ENCODE measurements at places on chromosomes 12 and 14.

GRCh38 chr12:105342464-105342863 is 12.0 kb downstream of the C12orf75 start:
- DNase-seq, result no peak

GRCh38 chr14:33943096-33943883 is 7.6 kb downstream of the EGLN3 start:
- DNase-seq, result peak; percentile 73

GRCh38 chr12:28222081-28222700 is 31.9 kb downstream of the CCDC91 start:
- DNase-seq, result no peak

GRCh38 chr14:50544911-50545310 is 12.5 kb upstream of the MAP4K5 start:
- DNase-seq, result no peak

DNA sequence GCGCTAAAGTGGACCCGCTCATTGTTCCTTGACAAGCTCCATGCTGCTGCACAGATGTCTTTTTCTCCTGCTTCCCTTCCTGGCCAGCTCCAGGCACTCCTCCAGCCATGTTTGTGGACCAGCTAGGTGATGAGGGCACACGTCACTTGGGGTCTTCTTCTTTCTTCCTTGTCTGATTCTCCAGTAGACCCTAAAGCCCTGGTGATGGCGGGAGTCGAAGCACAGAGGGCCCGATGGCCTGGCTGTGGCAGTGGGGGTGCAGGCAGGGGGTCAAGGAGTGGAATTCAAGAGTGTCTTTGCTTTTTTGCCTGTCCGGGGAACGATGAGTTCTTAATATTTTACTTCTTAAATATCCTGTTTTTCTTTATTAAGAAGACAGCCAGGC is 23.0 kb upstream of the AMN start:
- DNase-seq, result no peak

DNA sequence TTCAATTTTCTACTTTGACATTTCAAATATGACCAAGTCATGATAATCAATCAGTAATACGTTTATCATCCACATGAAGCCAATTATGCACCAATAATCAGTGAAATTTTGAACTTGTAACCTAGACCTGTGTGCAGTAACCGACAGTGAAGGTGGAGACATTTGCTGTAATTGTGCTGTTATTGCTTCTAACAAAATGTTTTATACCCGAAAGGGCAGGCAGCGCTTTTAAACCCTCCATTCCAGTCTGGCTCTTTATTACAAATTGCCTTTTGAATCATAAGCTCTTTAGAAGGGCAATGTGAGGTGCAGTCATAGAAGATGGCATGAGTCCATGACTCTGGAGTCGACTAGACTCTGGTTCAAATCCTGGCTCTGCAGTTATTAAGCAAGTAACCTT is 135.7 kb downstream of the GXYLT1 start:
- DNase-seq, result no peak

DNA sequence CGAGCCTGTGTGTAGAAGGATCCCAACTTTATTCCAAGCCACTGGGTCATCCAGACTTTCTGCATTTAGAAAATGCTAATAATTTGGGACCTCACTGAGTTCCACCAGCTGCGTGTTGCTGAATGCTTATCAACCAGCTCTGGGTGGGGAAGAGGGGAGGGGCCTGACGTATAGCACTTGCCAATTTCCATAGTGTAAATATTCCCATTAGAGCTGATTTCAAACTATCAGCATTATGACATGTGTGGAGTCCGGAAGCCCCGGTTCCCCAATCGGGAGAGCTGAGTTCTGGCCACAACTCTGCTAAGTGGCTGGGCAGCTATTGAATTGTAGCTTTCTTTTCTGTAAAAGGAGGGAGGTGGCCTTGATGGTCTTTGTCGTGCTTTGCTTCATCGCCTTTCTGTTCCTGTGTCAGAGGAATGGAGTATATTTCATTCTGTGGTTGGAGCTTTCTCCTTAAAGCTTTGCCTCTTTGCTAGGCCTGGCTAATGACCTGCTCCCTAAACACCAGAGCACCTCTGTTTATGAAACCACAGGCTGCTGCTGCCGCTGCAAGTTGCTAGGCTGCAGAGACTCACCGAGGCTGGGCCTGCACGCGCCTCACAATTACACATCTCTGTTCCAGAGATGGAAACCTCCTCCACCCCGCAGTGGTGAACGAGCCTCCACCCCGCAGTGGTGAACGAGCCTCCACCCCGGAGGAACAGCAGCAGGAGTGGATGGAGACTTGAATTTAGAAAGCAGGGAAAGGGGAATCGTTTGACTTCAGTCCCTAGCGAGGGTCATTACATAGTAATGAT is 7.7 kb upstream of the BCL7A start:
- DNase-seq, result peak; percentile 73

DNA sequence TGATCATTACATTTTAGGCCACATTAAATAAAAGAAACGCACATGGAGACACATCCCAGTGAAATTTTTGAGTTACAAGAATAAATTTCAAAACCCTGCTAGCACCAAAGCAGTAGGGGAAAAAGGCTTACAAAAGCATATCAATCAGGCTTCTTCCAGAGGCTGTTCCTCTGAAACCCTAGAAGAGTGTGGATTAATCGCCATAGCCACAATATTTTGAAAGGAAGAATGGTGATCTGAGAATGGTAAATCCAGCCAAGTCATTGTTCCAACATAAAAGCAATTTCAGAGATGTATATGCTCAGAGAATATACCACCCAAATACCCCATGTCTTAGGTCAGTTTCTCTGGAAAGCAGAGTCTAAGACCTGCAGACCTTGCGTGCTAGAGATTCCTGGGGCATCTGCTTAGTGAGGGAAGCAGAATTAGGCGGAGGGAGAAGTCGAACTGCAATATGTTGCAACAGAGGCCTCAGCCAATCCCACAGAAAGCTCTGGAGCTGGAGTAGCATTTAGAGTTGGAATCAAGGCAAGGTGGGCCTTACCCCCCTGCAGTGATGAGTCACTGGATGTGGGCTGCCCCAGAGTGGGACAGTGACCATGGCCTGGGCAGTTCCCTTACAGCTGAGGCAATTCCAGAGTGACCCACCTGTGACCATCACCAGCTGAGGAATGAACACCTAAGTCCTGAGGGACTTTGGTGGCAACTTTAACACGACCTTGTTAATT is 125.2 kb downstream of the NTF3 start:
- DNase-seq, result no peak

DNA sequence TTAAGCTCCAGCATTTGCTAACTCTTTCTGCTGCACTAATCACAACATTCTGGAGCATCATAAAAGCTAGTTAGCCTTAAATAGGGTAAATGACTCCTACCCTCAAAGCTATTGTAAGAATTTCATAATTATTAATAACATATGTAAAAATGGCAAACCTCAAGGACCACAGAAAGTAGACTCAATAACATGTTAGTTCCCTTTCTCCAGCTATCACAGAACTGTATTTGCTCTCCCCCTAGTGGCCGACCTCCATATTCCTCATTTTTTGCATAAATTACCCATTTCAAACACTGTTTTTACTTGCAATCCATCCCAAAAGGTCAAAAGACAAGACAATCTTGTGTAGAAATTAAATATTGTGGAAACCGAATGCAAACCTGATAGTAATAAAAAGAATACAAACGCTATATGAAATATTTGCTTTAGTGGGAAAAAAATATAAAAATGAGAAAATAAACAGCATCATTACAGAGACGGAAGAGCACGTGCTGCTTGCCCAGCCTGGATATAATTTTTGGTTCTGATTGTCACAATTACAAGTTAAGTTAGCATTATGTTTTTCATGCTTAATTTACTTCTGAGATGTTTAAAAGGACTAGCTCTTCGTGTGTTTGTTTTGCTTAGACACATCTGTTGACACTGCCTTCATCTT is 97.9 kb downstream of the RERGL start:
- DNase-seq, result peak; percentile 57

DNA sequence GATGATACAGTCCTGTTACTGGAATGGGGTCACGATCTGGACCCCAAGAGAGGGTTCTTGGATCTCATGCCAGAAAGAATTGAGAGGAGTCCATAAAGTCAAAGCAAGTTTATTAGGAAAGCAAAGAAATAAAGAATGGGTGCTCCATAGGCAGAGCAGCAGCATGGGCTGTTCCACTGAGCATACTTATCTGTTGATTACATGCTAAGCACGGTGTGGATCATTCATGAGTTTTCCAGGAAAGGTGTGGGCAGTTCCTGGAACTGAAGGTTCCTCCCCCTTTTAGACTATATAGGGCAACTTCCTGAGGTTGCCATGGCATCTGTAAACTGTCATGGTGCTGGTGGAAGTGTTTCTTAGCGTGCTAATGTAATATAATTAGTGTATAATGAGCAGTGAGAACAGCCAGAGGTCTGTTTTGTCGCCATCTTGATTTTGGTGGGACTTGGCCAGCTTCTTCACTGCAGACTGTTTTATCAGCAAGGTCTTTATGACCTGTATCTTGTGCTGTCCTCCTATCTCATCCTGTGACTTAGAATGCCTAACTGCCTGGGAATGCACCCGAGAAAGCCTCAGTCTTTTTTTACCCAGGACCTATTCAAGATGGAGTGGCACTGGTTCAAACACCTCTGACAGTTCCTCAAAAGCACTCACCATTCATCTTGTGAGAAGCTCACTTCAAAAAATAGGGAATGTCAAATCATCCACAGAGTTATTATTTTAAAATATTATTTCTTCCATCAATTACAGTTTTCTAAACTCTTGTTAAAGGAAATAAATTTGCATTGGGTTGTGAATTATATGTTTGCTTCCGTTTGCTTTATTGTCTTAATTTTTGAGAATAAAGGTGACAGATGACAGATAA is 1358.8 kb upstream of the TMEM132C start:
- DNase-seq, result no peak

GRCh38 chr14:32932302-32932913 is 6.3 kb upstream of the NPAS3 start:
- DNase-seq, result no peak

- DNase-seq, result no peak
These were observed 197.9 kb downstream of the SUDS3 start for GRCh38 chr12:118574288-118574687.

DNA sequence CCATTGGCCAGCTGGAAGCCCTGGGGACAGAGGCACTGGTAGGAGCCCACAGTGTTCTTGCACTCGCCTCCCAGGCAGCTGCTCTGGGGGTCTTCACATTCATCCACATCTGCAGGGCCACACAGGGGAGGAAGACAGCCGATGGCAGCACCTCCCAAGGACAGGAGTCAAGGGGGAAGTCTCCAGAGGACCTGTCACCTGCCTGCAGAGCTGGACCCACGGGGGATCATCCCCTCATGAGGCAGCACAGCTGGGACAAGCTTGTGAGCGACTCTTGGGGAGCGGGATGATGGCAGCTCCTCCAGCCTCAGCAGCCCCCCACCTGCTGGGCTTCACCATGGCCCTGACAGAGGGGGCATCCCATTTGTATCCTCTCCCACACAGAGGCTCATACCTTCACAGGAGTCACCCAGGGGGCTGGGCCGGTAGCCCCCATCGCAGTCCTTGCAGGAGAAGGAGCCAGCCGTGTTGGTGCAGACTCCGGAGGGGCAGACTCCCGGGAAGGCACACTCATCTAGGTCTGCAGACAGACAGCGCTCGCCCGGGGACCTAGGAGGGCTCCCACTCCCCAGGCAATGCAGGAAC is 15.4 kb downstream of the ISCA2 start:
- DNase-seq, result no peak

GRCh38 chr12:24705216-24705615 is 243.7 kb downstream of the BCAT1 start:
- DNase-seq, result no peak

DNA sequence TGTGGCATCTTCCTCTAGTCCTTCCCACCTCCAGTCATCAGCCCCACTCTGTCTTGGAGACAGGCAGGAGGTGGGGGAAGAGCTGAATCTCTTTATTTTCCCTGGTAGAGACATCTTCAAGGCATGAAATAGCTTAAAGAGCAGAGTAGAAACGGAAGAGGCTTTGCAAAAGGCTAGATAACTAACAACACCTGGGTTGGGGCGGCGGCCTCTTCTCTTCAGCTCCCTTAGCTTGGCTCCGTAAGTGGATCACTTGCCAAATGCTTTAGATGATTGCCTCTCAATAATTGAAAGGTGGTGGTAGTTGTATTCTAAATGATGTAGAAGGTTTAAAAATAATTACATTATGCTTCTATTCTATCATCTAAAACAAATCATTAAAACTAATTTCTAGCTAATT is 36.1 kb downstream of the SSPN start:
- DNase-seq, result no peak

GRCh38 chr12:44227616-44228015 is 391.7 kb downstream of the TMEM117 start:
- DNase-seq, result no peak

DNA sequence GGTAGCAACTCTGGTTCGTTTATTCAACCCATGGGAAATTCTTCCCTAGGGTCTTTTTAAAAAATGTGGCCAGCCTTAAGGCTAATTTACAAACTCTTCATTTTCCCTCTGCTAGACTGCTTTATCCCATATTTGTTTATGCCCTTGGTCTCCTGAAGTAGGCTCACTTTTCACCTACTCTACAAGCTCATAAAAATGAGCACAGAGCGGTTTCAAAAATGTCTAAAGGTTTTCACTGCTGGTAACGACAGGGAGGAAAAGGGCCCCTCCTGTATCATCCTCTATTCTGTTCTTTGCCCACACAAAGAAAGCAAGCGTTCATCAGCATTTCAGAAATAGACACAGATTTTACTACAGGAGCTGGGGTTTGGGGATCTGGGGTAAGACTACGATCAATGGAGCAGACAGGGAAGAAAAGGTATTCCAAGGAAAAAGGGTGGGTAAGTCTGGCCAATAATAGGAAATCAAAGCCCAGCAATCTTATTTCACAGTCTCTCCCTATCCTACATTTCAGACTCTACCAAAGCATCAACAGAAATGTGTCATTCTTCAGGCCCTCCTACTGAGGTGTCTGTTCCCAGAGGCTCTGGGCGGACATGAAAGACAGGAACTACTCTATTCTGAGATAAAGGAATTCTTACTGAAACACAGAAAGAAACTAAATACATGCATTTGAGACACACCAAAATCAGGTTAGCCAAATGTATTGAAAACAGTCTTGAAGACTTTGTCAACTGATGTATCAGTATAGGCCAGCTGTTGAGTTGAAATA is 86.4 kb downstream of the SPPL3 start:
- DNase-seq, result no peak

- DNase-seq, result no peak
These were observed 16.6 kb downstream of the HIP1R start for GRCh38 chr12:122851820-122852219.

DNA sequence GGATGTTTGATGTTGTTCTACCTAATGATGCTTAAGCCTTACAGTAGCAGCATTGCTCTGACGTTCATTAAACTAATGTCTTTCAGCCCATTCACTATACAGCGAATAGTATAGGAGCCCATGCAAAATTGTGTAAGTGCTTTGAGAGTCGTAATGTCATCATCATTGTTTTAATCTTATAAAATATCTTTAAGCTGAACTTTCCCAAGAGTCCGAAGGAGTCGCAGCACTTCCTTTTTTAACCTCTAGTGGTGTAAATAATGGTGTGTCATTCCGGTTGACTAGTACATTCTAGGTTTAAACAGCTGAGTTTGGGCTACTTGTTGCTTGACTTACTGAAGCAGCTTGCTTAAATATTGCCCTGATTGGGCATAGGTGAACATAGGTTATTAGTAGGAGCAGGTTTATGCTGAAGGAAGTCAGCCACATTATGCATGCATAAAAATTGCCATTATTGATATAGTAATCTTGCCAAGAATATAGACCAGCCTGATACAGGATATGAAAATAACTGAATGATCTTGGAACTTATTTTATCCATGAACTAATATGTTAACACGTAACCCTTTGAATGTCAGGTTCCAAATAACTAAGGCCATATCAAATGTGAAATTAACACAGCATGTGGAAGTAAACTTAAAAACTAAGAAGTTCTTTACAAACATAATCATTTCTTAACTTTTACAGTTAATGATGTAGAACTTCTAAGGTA is 2.6 kb downstream of the WNK1 start:
- DNase-seq, result no peak

GRCh38 chr14:46734286-46734685 is 82.7 kb upstream of the RPL10L start:
- DNase-seq, result no peak
